ENCODE measurements at places on chromosomes 3 and 15. TPM values are rescaled to one million over a fixed set of nuclear protein-coding genes. Genes with fewer than 3 reads are reported as not detected.

DNA sequence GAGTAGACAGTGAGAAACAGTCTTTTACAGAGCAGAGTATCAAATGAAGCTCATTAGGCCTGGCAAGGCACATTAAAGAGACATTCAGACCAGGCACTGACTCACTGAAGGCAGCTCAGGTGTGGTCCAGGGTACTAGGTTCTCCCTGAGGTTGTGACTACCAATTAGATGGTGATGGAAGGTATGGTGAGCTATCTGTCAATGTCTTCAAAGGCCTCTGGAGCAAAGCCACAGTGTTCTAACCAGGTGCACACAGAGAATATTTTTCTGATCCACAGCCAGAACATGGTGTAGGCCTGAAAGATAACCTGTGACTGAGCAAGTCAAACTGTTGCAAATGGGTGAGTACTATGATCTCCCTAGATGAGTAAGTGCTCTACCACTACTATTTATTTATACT, 51.5 kb downstream of the EOMES start:
- no peak for DNase-seq

DNA sequence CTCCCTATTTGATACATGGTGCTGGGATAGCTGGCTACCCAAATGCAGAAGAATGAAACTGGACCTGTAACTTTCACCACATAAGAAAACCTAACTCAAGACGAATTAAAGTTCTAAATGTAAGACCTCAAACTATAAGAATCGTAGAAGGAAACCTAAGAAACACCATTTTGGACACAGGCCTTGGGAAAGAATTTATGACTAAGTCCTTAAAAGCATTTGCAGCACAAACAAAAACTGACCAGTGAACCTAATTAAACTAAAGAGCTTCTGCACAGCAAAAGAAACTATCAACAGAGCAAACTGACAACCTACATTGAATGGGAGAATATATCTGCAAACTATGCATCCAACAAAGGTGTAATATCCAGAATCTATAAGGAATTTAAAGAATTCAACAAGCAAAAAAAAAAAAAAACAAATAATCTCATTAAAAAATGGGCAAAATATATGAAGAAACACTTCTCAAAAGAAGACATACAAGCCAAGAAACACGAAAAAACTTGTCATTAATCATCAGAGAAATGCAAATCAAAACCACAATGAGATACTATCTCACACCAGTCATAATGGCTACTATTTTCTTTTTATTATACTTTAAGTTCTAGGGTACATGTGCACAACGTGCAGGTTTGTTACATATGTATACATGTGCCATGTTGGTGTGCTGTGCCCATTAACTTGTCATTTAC, 37.0 kb downstream of the HDGFL3 start:
- DNase-seq: peak; percentile 68

DNA sequence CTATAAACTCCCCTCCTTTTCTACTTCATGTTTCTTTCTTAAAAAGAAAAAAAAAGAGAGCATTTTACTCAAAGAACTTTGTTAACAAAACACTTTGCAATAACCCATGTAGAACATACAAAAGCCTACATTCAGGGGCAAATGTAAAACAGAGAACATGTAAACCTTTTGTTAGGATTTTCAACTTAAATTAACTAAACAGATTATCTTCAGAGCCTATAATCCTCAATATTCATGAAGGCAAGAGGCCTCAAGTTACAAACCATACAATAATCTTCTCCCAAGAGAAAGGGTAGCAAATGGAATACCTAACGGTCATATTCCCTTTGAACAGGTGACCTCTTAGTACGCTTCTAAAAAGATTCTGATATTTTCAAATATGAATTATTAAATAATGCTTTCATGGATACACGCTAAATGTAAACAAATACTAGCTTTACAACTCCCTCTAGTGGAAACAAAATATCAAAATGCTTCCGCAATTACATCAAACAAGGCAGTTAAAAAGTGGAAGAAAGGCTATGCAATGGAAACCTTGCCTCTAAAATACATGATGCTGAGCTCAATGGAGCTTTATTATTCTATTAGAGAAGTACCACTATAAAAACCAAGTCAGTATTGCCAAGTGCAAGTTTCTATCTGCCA, 9.9 kb downstream of the CEP152 start:
- no peak for DNase-seq

DNA sequence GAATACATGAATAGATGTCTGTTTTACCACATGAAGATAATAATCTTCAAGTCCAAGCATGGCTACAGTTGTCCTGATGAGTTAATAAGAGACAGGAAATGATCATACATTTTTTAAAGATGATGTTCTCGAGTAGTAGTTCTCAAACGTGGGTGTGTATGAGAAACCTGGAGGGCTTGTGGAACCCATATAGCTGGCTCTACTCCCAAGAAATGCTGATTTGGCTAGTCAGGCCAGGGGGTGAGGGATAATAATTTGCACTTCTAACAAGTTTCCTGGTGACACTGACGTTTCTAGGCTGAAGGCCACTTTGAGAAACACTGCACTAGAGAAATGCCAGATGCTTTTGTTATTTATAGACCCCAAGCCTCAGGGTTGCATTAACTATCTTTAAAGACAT, 37.0 kb downstream of the ROPN1B start:
- DNase-seq: peak; percentile 65

Gene FAM162A
- total RNA-seq: 72.2 TPM

GRCh38 chr3:149115114-149115513, 14.3 kb upstream of the HPS3 start:
- no peak for DNase-seq

- peak; percentile 93 for DNase-seq
These were observed 8.4 kb upstream of the HRH1 start for GRCh38 chr3:11145888-11146287.

DNA sequence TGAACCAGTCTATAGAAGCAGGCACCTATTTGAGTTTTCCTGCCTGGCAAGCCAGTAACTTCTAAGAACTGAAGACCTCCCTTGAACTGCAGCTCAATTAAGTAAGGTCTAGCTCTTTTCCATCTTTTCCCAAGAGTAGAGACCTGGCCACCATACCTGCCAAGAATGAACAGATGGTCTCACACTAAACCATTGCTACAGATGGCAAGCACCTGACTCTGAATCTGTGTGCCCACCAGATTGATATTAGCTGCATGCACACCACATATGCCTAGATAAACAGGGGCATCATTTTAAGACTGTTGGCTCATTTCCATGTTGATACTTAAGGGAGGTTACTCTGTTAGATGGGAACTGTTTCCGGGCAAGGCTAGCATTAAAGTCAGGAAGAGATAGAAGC, 34.8 kb upstream of the GSK3B start:
- DNase-seq: no peak
